ENCODE measurements at places on chromosomes 2 and 18.
A peak's percentile ranks its signal among the peaks of the same experiment; 100 is the strongest.

DNA sequence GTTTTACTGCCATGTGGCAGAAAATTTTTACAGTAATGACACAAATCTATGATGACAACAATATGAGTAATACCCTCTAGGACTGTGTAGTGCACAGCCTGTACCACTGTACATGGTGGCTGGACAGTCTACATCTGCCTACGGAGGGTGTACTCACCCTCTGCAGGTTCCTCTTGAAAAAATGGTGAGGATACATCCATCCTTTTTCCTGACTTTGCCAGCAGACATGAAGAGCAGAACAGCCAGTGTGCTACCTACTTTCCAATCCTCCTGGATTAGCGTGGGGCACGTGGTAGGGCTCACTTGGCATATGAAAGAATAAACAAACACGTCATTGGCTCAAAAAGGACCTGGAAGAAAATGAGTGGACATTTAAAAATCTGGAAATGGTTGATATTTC, 62.6 kb downstream of the TRPM8 start:
- peak; percentile 36 for DNase-seq

DNA sequence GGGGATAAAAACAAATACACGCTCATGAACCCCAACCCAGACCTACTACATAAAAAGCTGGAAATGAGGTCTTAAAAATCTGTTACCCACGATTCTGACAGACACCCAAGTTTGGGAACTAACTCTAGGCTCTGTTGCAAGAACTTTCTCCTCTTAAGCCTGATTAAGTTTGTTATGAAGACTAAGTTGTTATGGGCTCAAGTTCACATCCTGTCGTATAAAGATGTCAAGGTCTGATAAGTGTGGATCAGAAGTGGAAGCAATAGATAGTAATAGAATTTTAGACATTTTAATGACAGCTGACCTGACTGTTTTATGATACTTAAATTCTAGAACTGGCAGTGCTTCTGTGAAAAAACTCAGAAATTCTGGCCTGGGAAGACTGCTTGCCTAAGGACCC, 43.2 kb downstream of the LPIN2 start:
- no peak for DNase-seq

DNA sequence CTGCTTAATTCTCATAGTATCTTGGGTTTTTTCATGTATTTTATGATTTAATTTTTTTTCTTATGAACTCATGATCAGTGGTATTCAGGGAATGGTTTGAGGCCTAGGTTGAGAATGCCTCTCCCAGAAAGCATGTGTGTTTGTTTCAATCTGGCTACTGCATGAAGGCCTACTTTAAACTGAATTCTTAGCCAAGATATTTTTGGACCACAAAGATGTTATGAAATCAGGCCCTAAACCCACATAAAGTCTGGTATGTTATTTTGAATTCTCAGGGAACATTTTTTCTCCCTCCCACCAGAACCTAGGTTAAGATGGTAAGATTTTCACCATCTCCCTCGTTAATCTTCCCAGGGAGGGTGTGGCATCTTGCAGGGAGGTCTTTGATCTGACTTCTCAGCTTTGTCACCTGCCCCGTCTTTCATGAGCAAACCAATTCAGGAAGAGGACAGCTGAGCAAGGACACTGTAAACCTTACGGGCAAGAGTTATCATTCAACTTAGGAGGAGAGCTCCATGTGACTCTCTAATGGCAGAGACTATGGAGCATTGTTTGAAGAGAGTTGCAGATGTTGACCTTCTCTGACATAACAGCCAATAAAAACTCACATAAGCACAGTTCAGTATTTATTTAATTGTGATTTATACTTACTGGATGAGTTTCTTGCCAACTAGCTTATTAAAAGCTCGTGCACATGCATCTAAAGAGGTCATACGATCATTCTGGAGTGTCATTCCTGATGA, 21.3 kb upstream of the ACKR3 start:
- DNase-seq, result no peak

DNA sequence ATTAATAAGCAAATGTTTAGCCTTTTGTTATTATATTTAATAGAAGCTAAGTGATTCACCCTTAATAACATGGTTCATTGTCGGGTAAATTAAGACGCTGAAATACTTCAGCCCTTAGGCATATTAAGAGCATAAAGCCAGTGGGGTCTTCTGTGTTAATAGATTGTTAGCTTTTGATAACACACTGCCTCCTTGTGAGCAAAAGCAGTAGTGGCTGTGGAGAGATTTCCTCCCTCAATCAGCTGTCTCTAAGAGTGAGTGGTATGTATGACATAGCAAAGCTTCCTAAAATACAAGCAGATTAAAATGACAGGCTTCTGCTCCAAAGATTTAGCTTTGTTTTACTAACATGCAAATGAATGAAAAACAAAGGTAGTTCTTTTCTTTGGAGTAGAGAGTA, 143.7 kb upstream of the SYT4 start:
- no peak for DNase-seq

DNA sequence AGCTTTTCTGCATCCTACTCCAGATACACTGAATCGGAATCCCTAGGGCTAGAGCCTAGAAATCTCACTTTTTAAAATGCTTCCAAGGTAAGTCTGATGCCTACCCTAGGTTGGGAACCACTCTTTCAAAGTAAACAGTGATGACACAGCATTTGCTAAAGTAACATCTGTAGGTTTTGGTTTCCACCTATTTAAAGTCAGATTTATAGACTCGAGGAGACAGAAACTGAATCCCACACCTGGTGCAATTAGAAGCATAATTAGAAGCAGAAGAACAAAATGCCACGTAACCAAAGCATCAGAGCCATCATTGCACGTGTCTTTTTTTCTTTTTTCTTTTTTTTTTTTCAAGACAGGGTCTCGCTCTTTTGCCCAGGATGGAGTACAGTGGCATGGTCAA, 40.9 kb downstream of the PDK1 start:
- no peak for DNase-seq

DNA sequence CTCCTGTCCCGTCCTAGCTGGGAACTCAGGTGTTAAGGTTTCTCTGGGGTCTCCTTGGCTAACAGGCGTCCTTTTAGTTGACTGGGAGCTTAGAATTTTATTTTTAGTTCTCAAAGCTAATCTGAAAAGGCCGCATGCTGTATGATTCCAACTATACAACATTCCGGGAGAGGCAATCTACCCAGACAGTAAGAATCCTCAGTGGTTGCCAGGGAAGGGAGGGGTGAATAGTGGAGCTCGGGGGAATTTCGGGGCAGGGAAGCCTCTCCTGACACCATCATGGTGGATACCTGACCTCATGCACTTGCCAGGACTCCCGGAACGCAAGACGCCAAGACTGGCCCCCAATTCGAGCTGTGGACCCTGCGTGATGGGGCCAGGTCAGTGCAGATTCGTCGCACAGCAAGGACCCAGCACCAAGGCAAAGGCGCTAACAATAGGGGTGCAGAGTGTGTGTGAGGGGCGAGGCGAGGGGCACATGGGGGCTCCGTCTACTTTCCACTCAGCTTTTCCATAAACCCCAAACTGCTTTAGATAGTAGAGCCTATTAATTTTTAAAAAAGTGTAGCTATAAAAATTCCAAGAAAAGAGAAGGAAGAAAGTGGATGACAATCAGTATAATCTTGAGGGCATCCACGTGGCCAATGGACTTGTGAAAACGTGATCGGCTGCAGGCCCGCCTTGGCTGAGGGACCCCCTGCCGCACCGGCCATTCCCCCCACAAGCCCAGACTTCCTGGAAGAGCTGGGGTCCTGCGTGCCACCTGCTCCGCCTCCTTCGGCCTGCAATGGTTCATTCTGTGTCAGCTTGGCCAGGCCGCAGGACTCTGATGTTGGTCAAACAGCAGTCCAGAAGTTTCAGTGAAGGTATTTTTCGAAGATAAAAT, 17.3 kb downstream of the PDCD1 start:
- no peak for DNase-seq

GRCh38 chr2:86078774-86079545, 26.7 kb downstream of the POLR1A start:
- DNase-seq, result no peak

- DNase-seq, result no peak
Measured at GRCh38 chr2:230043025-230043424, 25.7 kb downstream of the SLC16A14 start.

- DNase-seq, result peak; percentile 42
Measured at GRCh38 chr2:110219496-110220189, 7.3 kb upstream of the MTLN start.

- no peak for DNase-seq
Measured at GRCh38 chr18:73986711-73987110, 160.9 kb downstream of the FBXO15 start.

GRCh38 chr2:149050188-149050587, 11.7 kb downstream of the LYPD6B start:
- peak; percentile 71 for DNase-seq

DNA sequence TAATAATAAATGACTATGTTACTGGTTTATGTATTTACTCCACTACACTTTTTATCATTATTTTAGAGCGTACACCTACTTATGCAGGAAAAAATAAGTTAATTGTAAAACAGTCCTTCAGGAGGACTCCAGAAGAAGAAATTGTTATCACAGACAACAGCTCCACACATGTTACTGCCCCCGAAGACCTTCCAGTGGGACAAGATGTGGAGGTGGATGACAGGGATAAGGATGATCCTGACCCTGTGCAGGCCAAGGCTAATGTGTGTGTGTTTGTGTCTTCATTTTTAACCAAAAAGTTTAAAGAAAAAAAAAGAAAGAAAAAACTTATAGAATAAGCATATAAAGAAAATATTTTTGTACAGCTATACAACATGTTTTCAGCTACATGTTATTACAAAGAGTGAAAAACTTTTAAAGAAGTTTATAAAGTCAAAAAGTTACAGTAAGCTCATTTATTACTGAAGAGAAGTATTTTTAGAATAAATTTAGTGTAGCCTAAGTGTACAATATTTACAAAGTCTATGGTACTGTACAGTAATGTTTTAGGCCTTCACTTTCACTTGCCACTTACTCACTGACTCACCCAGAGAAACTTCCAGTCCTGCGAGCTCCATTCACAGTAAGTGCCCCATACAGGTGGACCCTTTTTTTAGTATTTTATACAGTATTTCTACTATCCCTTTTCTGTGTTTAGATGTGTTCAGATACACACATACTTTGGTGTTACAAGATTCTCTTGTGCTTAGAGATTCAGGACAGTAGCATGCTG, 7.5 kb downstream of the TGFBRAP1 start:
- peak; percentile 29 for DNase-seq

DNA sequence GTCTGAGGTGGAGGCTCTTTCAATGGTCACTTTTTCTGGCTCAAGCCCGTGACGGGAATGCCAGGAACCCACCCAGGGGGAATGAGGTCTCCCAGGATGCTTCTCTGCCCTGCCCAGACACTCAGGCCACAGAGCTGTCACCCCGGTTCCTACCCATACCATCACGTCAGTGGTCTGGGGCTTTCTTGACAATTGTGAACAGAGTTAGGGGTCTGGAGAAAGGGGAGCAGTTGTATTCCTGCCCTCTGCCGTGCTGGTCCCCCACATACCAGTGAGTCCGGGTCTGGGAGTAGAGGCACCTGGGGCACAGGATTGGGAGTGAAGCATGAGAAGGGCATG, 97.2 kb downstream of the B3GNT2 start:
- DNase-seq, result no peak

- DNase-seq, result no peak
Measured at GRCh38 chr18:28439870-28440269, 262.9 kb upstream of the CDH2 start.

- peak; percentile 72 for DNase-seq
Measured at GRCh38 chr2:234146087-234146826, 95.8 kb downstream of the SPP2 start.

DNA sequence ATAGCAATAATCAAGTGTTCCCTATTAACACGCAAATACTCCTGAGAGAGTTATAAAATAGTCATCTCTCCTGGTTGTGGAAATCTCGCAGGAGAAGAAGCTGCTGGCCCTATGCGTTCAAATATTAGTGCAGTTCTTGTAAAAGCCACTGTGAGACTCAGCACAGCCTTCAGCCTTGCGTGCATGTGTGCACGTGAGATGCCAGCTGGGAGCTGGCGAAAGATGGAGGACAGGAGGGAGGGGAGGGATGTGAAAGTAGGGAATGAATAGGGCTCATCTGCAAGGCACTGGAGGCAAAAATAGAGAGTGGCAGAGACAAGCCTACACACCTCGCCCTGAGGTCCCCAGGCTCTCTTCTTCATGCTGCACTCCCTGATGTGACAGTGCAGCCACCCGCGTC, 126.5 kb downstream of the INO80D start:
- no peak for DNase-seq

- DNase-seq, result no peak
Measured at GRCh38 chr2:82656420-82656819, 1802.7 kb downstream of the SUCLG1 start.

DNA sequence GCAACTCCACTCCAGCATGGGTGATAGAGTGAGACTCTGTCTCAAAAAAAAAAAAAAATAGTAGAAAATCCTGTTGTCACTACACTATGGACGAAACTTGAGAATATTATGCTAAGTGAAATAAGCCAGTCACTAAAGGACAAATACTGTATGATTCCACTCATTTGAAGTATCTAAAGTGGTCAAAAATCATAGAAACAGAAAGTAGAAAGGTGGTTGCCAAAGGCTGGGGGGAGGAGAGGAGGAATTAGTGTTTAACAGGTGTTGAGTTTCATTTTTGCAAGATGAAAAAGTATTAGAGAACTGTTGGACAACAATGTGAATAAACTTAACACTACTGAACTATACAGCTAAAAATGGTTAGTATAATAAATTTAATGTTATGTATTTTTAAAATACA, 18.8 kb upstream of the RMP24 start:
- no peak for DNase-seq

GRCh38 chr2:38791744-38792143, 13.7 kb downstream of the GEMIN6 start:
- no peak for DNase-seq

DNA sequence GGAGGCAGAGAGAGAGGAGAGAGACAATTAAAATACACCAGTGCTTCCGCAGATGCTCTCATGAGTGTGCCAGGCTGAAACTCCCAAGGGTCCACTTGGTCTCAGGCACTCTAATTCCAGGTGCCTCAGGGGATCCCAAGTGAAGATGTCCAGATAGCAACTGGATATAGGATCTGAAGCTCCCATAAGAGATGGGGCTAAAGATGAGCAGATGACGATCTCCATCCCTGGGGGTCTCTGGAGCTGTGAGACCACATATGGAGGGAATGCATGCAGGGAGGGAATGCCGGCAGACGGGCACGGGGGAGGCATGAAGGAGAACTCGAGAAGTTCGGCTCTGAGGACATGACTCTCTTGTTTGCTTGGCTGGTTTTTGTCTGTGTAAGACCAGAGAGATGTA, 223.7 kb upstream of the RAB6C start:
- no peak for DNase-seq

DNA sequence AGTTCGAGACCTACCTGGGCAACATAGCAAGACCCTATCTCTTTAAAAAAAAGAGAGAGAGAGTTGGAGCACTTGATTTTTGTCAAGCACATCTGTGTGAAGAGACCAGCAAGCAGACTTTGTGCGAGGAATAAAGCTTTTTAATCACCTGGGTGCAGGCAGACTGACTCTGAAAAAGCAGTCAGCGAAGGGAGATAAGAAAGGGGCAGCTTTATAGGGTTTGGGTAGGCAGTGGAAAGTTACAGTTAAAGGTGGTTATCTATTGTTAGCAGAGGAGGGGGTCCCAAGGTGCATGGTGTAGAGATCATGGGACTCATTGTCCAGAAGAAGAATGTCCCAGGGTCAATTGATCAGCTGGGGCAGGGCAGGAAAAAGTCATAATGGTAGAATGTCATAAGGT, 34.4 kb downstream of the NCL start:
- no peak for DNase-seq
